ENCODE measurements at places on chromosomes 6 and 20.

DNA sequence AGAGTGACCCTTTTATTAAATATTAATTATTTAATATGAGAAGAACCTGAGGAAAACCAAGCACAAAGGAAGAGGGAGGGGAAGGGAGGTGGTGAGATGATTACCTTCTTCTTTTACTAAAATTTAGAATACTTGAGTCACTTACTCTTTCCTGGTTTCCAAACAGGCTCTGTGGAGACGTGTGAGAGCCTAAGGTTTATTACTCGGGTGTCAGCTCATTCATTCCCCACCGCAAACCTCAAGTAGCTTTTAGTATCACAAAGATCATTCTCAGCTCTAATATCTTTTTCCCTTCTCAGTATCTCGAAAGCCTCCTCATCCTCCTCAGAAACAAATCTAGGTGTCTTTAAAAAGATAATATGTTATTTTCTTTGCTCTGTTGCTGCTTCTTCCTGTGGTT lies 497.2 kb upstream of the JARID2 start:
- DNase-seq, result no peak

GRCh38 chr6:15264902-15265761 lies 19.3 kb downstream of the JARID2 start:
- peak; percentile 94 for DNase-seq

DNA sequence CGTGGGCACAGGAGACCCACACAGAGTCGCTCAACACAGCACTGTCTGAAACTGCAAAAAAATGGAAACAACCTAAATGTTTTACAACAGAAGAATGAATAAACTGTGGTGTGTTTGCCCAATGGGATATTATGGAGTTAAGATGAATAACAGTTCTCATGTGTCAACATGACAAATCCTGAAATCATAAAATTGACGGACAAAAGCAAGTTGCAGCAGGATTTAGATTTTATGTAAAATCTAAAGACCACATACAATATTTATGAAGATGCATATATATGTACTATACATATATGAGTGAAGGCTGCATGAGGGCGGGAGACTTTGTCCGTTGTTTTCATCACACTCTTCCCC lies 79.7 kb downstream of the GRM4 start:
- no peak for DNase-seq

DNA sequence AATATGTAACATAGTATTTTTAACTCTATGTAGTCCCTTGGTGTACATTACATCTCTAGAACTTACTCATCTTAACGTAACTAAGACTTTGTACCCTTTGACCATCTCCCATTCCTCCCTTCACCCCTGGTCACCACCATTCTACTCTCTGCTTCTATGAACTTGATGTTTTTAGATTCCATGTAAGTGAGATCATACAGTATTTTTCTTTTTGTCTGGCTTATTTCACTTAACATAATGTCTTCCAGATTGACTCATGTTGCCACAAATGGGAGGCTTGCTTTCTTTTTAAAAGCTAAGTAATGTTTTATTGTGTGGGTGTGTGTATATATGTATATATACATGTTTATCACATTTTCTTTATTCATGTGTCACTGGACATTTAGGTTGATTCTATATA lies 55.8 kb downstream of the TMEM200A start:
- peak; percentile 75 for DNase-seq

GRCh38 chr6:20909621-20910020 lies 375.4 kb downstream of the CDKAL1 start:
- no peak for DNase-seq

- DNase-seq, result no peak
Observed at GRCh38 chr20:49148601-49149000, 39.5 kb downstream of the STAU1 start.

- DNase-seq, result peak; percentile 8
Observed at GRCh38 chr20:44361021-44361420, 5.5 kb downstream of the HNF4A start.

DNA sequence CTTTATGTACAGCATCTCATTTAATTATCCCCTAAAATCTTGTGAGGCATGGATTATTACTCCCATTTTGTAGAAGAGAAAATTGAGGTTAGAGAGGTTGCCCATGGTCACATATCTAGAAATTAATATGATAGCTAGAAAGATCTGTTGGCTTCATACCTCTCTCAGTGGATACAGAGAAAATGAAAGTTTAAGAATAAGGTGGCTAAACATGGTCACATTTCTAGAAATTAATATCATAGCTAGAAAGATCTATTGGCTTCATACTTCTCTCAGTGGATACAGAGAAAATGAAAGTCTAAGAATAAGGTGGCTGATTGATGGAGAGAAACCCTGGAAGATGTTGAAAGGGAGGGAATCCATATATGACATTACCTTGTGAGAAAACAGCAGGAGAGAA lies 260.7 kb upstream of the MAN1A1 start:
- no peak for DNase-seq

DNA sequence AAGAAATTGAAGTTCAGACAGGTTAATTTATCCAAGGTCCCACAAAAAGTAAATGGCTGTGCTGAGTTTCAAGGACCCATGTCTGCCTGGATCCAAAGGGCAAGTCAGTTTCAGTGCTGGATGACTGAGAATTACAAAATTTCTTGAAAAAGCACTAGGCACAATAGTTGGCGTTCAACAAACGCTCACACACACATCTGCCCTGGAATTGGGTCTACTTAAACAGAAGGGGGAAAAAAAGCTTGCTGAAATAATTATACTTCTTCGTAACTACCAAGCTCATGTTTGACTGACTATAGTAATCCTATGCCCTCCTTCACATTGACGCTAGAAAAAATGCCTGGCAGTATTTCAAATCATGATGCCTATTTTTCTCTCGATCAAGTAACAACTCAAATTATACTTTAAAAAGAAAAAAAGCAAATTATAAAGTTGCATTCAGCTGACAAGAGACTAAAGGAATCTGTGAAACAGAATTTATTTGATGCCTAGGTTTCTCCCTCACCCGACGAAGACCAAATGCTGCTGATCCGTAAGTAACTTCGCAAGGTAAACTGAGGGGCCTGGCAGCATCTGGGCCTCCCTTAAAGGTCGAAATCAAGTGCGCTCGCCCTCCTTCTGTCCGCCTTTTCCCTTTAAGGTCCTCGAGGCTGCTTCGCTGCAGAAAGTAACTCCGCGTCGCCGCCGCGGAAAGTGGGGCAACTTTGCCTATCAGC lies 650 bp upstream of the CD2AP start:
- no peak for DNase-seq

- peak; percentile 42 for DNase-seq
Observed at GRCh38 chr6:50120300-50120699, 70.6 kb upstream of the DEFB112 start.
